ENCODE measurements at places on chromosomes 16 and 17.

DNA sequence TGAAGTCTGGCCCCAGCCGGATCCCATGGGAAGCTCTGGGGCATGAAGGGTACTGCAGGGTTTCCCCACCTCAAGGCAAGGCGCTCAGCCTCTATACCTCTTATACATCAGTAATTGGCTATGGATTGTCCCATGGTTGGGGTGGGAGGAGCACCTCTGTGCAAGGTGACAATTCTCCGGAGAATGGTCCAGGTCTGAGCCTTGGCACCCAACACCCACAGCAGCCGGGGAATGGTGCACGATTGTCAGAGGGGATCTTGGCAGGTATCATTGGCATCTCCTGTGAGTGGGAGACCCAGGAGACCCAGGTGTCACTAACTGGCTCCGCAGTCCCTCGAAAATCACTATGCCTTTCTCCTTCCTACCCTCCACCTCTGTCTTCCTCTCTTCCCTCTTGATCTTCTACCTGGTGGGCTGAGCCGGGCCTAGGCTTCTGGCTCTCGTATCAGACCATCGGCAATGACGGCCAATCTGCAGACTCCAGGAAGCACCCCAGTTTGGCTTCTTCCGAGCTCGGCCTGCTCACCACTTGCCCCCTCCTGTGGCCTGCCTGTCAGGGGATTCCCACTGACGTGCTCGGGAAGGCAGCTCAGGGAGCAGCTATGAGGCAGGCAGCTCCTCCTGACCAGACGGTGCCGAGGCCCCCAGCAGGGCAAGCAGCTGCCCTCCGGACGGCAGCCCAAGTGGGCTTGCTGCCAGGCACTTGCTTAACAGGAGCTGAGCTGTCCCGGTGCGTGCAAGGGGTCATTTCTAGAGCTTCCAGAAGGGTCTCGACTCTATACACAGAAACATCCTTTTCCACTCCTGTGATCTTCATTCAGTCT is 10.0 kb upstream of the CALB2 start:
- no peak for DNase-seq

- DNase-seq = no peak
These were observed 17.5 kb downstream of the SLFN12L start for GRCh38 chr17:35519906-35520442.

GRCh38 chr16:53755026-53755910 is 51.3 kb downstream of the FTO start:
- no peak for DNase-seq

GRCh38 chr17:7711051-7711755 is 6.2 kb downstream of the EFNB3 start:
- peak; percentile 44 for DNase-seq

DNA sequence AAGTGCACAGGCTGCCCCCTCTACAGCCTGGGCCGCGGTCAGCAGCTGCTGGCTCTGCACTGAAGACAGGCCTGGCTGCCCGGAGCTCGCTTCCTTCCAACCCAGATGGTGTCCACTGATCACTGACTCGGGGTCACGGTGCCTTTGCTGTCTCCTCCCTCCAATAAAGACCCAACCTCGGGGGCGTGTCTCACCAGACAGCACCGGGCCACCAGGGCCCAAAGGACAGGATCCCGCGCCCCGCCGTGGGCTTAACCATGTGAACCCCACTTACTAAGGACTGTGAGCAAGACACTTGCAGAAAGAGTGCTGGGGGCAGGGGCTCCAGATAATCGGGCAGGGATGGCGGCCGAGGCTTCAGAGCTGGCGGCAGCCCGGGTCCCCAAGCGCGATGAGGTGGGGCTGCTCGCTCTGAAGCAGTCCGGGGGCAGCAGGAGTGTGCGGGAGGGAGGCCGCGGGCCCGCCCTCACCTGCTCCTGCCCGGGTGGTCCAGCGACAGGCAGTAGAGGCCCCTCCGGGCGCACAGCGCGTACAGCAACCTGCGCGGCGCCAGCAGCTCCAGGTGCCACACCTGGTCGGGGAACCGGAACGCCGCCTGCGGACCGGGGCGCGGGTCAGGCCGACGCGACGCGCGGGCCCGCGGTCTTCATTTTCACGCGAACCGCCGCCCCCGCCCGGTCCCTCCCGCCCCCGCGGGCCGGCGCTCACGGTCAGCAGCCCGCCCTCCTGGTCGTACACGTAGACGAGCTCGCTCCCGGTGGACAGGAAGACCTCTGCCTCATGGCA is 502 bp downstream of the FAAP100 start:
- DNase-seq = peak; percentile 71

- DNase-seq = no peak
These were observed 16.9 kb downstream of the EARS2 start for GRCh38 chr16:23539984-23540816.

- DNase-seq = no peak
These were observed 3.0 kb downstream of the NGFR start for GRCh38 chr17:49498029-49498615.

GRCh38 chr17:5065227-5065744 is 13.0 kb upstream of the ZFP3 start:
- no peak for DNase-seq

DNA sequence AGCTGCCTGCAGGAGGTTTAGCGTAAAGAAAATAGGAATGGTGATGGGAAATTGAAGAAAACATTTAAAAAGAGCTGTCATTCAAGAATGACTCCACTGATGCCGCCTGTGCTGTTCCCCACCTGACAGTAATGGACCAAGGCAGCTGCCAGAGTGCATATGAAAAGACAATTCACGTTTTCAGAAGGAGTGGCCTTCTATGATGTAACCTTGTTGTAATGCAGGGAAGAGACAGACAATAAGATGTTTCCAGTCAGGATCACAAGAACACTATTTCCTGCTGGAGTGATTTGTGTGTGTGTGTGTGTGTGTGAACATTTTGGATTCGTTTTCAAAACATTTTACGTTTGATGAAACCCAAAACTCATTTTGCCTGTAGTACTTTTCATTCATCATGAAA is 203.7 kb downstream of the LGALS9B start:
- DNase-seq = no peak

- no peak for DNase-seq
These were observed 3.2 kb upstream of the ZNF688 start for GRCh38 chr16:30574678-30575077.

- DNase-seq = no peak
These were observed 64.2 kb downstream of the GNA13 start for GRCh38 chr17:64992325-64992802.

DNA sequence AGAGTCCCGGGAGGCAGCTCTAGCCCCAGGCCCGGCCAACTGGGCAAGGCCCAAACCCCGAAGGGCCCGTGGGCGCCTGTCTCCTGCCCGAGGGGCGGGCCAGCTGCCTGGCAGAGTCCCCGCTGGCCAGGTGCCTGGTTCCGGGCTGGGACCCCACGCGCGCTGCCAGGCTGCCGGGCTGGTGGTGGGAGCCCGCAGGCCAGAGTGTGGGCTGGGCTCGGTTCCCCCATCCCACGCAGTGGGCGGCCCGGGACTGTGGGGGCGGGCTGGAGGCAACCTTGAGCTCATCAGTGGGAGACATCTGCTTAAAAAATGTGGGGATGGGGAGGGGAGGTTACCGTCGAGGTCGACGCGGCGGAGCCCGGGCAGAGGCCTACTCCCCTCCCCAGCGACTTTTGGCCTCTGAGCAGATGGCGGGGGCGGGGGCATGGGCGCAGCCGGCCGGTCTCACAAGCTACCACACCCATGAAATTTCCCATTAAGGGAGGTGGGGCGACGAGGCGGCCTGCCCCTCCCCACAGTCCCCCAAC is 176.4 kb upstream of the GSE1 start:
- peak; percentile 83 for DNase-seq

GRCh38 chr17:57463103-57463885 is 207.0 kb downstream of the MSI2 start:
- DNase-seq = no peak

DNA sequence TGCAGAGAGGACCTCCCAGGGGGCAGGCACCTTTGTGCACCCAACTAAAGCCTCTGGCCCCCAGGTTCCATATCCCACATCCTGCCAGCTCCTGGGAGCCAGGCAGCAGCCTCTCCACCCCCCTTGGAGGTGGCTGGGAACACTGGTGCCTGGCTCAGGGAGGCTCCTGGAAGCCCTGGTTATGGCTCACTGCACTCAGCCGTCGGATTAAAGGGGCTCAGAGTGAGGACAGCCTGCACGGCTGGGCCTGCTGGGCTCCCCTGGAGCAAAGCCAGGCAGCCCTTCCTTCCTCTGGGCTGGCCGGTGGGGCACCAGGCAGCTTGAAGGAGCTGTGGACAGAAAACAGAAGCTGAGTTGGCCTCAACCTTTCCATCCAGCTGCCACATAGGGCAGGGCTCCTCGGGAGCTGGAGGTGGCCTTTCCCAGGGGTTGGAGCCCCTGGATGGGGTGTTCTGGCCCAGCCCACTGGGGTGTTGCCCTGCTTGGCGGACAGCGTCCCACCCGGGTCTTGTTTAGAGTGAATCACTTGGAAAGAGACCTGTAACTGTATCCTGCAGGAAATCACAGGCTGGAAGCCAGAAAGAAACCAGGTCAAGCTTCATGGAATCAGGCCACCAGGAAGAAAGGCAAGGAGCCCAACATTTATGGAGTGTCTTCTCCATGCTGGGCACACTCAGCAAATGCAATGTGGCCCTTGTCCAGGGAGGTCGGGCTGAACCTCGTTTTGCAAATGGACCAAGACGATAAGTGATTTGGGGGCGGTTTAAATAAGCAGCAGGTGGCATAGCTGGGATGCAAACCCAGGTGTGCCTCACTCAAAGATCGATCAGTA is 253.3 kb downstream of the SOX9 start:
- no peak for DNase-seq

- peak; percentile 58 for DNase-seq
These were observed 3.8 kb downstream of the PMP22 start for GRCh38 chr17:15261258-15261801.

GRCh38 chr17:29048440-29049368 is 5.8 kb downstream of the PIPOX start:
- no peak for DNase-seq

GRCh38 chr16:86091976-86092375 is 193.0 kb downstream of the IRF8 start:
- no peak for DNase-seq

GRCh38 chr16:85475233-85475632 is 137.9 kb upstream of the GSE1 start:
- no peak for DNase-seq

GRCh38 chr17:17354560-17355349 is 51.6 kb downstream of the NT5M start:
- DNase-seq = peak; percentile 89

DNA sequence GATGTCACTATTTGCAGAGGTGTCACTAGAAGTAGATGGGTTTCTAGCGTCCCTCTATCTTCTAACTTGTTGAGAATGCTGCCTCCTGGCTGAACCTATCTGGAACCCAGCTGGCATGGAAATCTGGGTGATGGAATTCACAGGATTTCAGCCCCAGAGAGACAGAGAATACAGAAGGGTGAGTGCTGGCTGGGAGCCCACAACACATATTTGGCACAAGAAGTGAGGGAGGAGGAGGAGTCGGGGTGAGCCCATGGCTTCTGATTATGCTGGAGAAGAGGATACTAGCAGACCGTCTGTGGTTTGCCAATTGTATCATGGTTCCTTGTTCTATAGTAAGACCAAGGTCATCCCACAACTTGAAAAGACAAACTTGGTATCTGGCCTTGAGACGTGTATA is 557.8 kb upstream of the SALL1 start:
- DNase-seq = no peak

DNA sequence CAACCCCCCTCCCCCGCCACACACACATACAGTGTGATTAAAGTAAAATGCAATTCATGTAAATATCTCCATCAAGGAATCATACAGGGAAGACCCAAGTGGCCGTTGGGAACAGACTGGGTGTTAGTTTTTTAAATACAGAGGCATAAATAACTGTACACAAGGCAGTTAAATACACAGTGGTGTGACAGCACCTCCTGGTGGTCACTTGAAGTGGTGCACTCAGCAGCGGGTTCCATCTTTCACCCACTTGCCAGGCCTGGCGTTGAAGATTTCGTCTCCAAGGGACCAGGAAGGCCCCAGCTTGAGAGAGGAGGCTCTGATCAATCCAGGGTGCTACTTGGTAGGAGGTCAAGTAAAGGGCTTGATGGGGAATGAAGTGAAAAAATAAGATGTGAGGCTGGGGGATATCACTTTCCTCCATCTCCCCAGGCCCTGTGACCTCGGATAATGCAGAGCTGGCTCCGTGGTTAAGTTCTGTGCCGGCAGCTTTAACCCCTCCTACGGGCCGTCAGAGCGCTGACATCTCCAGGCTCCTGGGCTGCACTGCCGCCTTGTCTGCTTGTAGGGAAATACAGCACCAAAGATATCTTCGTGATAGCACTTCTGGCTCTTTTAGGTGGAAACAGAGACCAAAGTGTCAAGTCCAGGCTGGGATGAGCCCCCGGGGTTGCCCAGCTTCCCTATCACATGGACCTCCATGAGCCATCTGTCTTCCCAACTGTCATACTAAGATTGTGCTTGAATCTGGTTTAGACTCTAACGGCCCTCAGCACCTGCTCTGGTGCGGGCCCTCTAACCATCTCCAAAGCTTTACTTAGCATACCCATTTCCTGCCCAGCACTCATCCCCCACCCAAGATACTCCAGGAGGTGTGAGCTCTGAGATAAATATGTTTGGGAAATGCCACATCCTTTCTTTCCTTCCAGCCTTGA is 20.7 kb downstream of the LGALS9 start:
- no peak for DNase-seq

DNA sequence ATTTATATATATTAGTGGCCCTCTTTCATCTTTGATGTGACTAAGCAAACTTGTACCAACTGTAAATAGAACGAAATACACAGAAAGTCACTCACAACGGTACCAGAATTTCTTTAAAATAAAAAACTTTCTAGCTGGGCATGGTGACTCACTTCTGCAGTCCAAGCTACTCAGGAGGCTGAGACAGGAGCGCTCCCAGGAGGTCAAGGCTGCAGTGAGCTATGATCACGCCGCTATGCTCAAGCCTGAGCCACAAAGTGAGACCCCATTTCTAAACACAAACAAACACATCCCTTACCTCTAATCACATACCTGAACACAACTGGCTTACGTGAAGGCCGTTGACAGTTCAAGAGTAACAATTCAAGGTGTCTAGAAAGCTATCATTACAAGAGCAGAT is 29.7 kb downstream of the STAT5B start:
- DNase-seq = no peak

GRCh38 chr16:30054959-30055553 is 10.5 kb upstream of the ALDOA start:
- peak; percentile 90 for DNase-seq
